Lower lobe of right lung (tissue), 2 donors: ENCODE measurements at places on chromosomes 5 and 9. TPM values are rescaled to one million over a fixed set of nuclear protein-coding genes. Genes with fewer than 3 reads are reported as not detected.

TRPM6 gene
- total RNA-seq: 0.44 TPM

SHISAL2B gene
- not detected for total RNA-seq

ATG10 gene
- total RNA-seq: 5.4 TPM

SHOC1 gene
- total RNA-seq: 0.15 TPM

GARIN3 gene
- not detected for total RNA-seq

DNA sequence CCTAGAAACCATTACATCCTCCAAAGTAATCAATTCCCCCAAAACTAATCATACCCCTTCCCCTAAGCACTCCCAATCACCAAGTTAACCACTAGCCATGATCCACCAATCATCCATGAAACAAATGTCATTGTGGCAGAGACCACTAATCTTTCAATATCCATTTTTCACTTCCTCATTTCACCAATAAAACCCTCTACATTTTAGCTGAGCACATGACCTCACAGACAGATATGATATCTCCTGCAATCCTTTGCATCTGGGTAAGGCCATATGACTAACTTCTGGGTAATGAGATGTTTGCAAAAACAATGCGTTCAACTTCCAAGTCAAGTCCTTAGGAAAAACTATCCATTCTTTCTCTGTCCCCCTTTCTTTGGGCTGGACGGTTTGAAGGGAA lies 20.7 kb downstream of the OR2S2 start:
- H3K27me3 ChIP-seq: no peaks in the 10 kb centered on the region
- no peak for DNase-seq
- H3K4me3 ChIP-seq: no peak overlapping the region
- H3K27ac ChIP-seq: no peak overlapping the region
- peaks cover 32% of the 10 kb centered on the region for H3K4me1 ChIP-seq
- H3K36me3 ChIP-seq: no peaks in the 10 kb centered on the region

- no peaks in the 10 kb centered on the region for H3K4me1 ChIP-seq
- H3K36me3 ChIP-seq: no peaks in the 10 kb centered on the region
- H3K27ac ChIP-seq: no peak overlapping the region
- H3K4me3 ChIP-seq: no peak overlapping the region
- DNase-seq: no peak
- H3K27me3 ChIP-seq: no peaks in the 10 kb centered on the region
These were observed 177.5 kb upstream of the PPP2R2B start for GRCh38 chr5:147055850-147056566.

DNA sequence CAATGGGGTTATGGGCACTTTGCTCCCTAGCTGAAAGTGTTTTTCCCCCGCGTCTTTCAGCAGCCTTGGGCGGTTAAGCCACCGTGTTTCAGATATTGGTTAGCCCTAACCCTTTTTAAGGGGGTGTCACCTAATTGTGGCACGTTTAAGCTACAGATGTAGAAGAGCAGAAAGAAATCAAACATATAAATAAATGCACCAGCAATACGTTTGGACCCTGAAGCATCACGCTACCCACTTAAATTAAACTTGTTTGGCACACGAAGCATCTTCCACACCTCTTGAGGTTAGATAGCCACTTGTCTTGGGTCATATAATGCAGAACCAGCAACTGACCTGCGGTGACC lies 768 bp downstream of the YTHDC2 start:
- H3K4me3 ChIP-seq: peak overlapping the region; percentile 78
- no peak for DNase-seq
- no peaks in the 10 kb centered on the region for H3K36me3 ChIP-seq

DNA sequence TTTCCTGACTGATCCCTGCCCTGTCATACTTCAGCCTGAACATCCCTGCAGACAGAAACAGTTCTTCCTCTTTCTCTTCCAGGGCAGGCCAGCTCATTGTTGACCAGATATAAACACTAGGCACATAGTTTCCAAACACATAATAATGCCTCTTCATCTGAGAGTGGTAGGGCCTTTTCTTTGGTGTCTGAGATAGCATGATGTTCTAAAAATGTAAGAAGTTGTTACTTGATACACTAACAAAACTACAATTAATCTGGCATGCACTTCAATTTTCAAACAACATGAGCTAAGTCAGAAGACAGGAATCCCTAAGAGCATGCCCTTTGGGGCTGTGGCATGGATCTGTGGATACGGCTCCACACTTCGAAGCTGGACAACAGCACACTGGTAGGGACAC lies 246.6 kb downstream of the SPOCK1 start:
- H3K27ac ChIP-seq: no peak overlapping the region
- H3K4me1 ChIP-seq: no peaks in the 10 kb centered on the region
- no peak overlapping the region for H3K4me3 ChIP-seq
- H3K27me3 ChIP-seq: no peaks in the 10 kb centered on the region
- no peak for DNase-seq

- no peaks in the 10 kb centered on the region for H3K36me3 ChIP-seq
- H3K4me3 ChIP-seq: no peak overlapping the region
- H3K27me3 ChIP-seq: peaks cover 3% of the 10 kb centered on the region
- H3K4me1 ChIP-seq: peaks cover 11% of the 10 kb centered on the region
- H3K27ac ChIP-seq: no peak overlapping the region
- no peak for DNase-seq
These were observed 84.8 kb downstream of the ADAMTS2 start for GRCh38 chr5:179260324-179261070.

- H3K27ac ChIP-seq: no peak overlapping the region
- peak; percentile 78 for DNase-seq
- H3K36me3 ChIP-seq: no peaks in the 10 kb centered on the region
- no peak overlapping the region for H3K4me3 ChIP-seq
- no peaks in the 10 kb centered on the region for H3K4me1 ChIP-seq
- no peaks in the 10 kb centered on the region for H3K27me3 ChIP-seq
These were observed 59.7 kb upstream of the TRPC7 start for GRCh38 chr5:136424835-136425584.

DNA sequence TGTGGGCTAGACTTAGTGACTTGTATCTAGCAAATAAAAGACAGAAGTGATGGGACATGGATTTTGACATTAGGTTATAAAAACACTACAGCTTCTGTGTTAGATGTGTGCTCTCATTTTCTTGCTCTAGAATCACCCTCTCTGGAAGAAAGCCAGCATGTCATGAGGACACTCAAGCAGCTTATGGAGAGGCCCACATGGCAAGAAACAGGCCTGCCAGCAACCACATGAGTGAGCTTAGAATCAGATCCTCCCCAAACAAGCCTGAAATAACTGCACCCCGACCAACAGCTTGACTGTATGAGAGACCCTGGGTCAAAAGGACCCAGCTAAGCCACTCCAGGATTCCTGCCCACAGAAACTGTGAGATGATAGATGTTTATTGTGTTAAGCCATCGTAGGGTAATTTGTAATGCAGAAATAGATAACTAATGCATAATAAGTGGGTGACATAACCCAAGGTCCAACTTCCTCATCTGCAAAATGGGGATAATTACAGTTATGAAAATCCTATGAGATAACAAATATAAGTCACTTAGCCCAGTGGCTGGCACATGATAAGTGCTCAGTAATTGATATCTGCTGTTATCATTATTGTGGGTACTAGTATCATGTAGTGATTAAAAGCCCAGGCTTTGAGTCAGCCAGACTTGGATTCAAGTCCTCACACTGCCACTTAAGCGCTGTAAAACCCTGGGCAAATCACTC lies 86.5 kb downstream of the KLHL3 start:
- no peaks in the 10 kb centered on the region for H3K4me1 ChIP-seq
- H3K36me3 ChIP-seq: peaks cover 3% of the 10 kb centered on the region
- peak; percentile 60 for DNase-seq
- no peak overlapping the region for H3K27ac ChIP-seq

DNA sequence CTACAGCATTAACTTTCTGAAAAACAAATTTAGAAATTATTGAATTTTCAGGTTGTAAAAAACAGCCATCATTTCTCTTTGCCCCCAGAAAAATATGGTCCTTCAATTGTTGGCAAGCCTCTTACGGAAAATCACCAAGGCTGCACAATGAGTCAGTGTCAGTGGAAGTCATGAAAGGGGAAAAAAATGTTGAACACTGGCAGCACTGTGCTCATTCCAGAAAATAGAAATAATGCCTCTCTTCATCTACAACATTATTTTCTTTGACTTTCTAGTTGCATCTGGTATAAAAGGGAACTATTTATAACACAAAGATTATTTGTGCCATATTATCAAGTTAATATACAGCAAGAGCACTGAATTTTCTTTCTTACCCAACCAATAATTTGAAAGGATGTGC lies 26.7 kb upstream of the STK32A start:
- no peaks in the 10 kb centered on the region for H3K27me3 ChIP-seq
- no peak for DNase-seq

DNA sequence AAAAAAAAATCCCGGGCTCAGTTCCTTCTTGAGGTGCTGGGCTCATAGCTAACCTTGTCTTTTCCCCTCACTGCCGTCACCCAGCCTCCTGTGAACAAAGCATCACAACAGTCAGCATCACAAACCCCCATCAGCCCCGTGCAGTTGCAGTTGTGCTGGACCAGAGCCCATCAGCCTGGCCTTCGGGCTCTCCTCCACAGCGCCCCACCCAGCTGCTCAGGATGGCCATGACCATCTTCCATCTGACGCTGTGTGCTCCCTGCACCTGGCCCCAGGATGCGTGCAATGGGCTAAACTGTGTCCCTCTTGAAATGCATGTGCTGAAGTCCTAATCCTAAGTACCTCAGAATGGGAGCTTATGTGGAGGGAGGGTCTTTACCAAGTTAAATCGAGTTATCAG lies 48.1 kb downstream of the NSUN2 start:
- DNase-seq: no peak
- H3K27ac ChIP-seq: no peak overlapping the region
- H3K4me1 ChIP-seq: peaks cover 7% of the 10 kb centered on the region
- no peak overlapping the region for H3K4me3 ChIP-seq
- peaks cover 35% of the 10 kb centered on the region for H3K27me3 ChIP-seq

DNA sequence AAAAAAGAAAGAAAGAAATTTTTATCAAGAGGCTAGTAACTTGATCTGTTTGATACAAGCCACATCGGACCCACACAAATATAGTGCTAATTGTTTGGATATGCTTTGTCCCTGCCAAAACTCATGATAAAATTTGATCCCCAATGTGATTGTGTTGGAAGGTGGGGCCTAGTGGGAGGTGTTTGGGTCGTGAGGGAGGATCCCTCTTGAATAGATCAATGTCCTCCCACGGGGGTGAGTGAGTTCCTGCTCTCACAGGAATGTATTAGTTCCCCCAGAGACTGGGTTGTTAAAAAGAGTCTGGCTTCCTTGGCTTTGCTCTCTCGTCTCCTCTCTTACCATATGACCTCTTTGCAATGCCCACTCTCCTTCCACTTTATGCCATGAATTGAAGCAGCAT lies 80.6 kb upstream of the CPLX2 start:
- no peaks in the 10 kb centered on the region for H3K36me3 ChIP-seq
- H3K27ac ChIP-seq: no peak overlapping the region
- H3K27me3 ChIP-seq: peaks cover 58% of the 10 kb centered on the region
- H3K4me1 ChIP-seq: no peaks in the 10 kb centered on the region
- H3K4me3 ChIP-seq: no peak overlapping the region

GRCh38 chr5:65971643-65972042 lies 45.3 kb downstream of the ERBIN start:
- H3K4me1 ChIP-seq: peaks cover 32% of the 10 kb centered on the region
- no peaks in the 10 kb centered on the region for H3K36me3 ChIP-seq
- H3K27ac ChIP-seq: no peak overlapping the region
- H3K27me3 ChIP-seq: no peaks in the 10 kb centered on the region
- no peak overlapping the region for H3K4me3 ChIP-seq
- no peak for DNase-seq

DNA sequence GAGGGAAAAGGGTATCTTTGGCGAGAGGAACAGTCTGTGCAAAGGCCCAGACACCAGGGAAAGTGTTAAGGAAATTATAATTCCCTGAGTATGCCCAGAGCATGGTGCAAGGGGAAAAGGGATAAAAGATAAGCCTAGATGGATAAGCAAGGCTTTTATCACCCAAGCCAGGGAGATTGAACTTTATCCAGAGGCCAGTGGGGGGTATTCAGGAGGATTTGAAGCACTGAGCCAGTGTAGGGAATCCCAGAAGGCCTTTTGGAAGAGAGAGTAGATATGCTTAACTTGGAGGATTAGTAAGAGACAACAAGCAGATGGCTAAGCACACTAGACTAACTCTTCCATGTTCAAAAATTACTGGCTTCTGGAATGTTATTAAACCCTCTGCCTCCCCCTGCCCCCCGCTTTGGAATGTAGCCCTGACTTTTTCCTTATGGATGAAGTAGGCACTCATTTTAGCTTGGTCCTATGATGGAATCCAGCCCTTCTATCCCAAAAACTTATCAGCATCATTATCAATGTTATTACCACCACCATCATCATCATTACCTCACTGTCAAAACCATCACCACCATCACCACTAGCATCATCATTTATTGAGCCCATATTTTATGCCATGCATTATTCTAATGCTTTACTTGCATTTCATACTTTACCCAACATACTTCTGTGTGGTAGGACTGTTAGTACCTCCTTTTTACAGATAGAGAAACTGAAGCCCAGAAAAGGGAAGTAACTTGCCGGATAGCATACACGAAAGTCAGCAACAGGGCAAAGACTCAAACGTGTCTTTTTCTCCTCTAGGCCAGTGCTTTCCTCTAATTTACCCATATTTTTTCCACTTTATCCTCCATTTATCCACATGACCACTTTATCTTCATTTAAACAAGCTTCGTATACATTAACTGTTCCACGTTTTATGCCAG lies 237.0 kb downstream of the PAPPA start:
- no peaks in the 10 kb centered on the region for H3K4me1 ChIP-seq
- DNase-seq: no peak
- H3K36me3 ChIP-seq: no peaks in the 10 kb centered on the region
- no peaks in the 10 kb centered on the region for H3K27me3 ChIP-seq

DNA sequence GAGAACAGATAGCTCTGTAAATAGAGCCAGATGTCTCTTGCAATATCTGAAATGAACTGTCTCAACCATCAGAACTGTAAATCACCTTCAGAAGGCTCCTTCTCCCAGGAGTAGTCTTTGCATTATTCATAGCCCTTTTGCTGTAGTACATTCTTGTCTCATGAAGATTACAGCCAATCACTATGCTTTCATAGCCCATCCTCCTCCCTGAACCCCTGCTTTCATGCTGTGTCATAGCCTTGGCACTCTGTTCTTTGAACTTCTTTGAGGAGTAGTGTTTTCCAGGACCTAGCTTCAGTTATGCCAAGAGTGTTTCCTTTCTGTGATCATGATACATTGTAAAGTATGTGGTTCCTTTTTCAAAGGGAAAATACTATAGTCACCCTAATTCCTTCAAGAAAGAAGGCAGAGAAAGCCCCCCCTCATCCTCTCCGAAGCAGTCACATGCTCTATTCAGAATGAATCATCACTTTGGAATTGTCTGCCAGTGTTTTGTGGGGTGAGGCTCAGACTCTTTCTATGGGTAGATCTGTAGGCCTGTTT lies 61.1 kb downstream of the GRIA1 start:
- H3K4me3 ChIP-seq: no peak overlapping the region
- H3K27ac ChIP-seq: no peak overlapping the region
- H3K27me3 ChIP-seq: no peaks in the 10 kb centered on the region
- DNase-seq: no peak
- peaks cover 10% of the 10 kb centered on the region for H3K4me1 ChIP-seq
